ENCODE measurements at places on chromosomes 2 and 18.

DNA sequence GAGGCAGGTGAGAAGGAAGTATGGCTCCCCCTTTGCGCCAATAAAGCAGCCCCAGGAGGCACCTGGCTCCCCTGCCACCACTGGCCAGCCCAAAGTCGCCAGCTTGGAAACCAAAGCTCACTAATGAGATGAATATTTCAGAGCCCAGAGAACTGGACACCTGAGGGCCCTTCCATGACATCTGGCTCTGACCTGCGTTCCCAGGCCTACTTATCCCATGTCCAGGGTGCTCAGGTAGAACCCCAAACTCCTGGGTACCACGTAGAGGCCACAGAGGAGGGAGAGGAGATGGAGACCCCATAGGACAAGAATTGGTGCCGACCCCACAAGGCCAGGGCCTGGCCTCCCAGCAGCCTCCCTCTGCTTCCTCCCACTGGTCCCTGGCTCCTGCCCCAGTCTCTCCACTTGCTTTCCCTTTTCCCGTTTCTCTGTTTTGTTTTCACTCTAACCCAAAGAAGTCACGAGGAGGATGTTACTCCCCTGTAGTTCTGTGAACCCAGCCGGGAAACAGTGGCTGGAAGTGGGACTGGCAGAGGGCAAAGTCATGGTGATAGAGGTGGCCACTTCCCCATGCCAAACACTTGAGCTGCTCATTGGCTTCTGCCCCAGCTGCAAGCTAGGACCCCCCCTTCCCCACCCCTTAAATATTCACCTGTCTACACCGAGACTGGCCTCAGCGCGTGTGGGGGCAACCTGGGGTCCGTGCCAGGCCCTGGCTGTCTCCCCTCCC, 820 bp downstream of the TMBIM1 start:
- no peak for DNase-seq

- DNase-seq = no peak
Measured at GRCh38 chr2:121197369-121198091, 87.5 kb downstream of the TFCP2L1 start.

GRCh38 chr2:27245626-27246025, 17.2 kb downstream of the SLC30A3 start:
- DNase-seq = no peak

GRCh38 chr18:67268530-67268929, 248.0 kb downstream of the DSEL start:
- no peak for DNase-seq

- DNase-seq = no peak
Measured at GRCh38 chr18:4035521-4035920, 419.6 kb downstream of the DLGAP1 start.

DNA sequence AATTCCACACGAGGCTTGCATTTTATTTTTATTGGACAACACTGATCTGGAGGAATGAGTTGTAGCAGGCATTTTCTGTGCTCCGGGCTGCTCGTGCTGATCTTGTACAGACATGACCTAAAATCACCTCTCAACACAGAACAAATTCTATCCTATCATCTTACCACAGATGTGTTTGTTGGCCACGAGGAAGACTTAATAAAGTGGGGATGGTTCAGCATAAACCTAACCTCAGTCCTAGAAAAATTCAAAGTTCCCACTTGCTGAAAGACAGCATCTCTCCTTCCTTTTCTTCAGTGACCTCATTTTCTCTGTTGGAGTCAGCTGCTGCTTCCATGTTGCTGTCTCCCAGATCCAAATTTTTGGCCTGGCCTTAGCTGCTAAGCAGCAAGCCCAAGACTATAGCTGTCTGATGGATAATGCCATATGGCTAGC, 45.3 kb downstream of the RBKS start:
- no peak for DNase-seq

GRCh38 chr2:205612636-205613035, 69.7 kb upstream of the NRP2 start:
- no peak for DNase-seq
